ENCODE measurements at places on chromosomes 7 and 10.

DNA sequence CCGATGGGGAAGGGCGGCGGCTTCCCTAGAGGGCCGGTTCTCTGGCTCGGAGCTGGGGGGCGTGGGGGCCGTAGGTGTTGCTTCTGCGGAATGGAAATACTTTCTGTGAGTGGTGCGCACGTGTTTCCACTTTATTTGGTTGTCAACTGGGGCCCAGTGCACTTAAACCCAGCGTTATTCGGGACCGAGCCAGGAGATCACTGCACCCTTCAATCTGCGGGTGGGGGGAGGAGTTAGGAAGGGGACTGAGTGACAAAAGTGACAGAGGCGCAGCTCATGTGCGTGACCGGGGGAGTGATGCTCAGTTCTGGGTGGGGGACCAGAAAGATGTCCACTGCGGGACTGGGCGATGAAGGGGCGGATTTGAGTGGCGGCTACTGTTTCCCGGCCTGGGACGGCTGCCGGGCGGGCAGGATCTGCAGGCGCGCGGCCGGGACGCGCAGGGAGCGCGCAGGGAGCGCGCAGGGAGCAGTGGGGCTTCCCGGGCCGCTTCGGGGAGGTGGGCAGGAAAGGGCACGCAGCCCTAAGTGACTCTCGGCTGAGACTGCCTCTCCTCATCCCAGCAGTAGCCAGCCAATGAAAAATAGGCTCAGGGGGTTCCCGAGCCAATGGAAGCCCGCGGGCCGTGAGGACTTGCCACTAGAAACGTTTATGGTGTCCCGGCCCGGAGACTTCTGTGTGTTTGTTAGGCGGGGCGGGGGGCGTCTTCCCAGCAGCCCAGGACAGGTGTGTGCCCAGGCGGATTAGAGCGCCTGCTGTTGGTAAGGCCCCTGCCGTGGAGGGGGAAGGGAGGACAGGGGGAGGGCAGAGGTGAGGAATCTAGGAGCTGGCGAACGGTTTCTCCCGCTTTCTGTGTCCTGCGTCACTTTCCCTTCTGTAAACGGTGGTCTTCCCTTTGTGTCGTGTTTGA lies 54.3 kb upstream of the KDM7A start:
- no peak for DNase-seq

GRCh38 chr7:137404660-137405317 lies 61.3 kb upstream of the PTN start:
- DNase-seq = no peak

DNA sequence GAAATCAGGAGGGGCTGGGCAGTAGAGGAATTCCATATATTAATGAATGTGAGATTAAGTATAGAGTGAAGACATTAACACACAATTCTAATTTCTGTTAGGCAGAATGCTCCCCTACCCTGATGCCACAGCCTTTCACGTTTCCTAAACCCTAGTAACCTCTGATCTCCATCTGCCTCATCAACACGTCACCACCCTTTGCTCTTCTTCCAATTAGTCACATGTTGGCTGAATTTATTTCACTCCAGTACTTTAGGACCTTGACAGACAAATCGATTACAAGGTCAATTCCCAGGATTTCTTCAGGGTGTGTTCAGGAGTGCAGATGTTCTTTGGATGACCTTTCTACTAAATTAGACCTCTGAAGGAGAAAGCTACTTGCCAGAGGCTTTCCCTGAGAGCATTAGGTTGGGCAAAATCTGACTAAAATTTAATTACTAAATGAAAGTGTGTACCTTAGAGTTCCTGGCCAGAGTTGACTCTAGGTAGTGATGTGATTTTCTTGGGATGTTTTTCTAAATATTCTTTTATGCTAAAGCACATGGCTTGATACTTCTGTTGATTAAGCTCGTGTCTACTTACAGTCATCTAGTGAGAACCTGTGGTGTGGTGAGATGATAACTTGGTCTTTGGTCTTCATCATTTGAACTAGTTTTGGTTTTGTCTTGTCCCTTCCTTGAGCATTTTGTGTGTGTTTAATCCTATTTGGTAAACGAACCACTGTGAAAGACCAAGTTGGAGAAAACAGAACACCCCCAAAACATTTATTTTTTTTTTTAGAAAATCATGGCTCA lies 12.7 kb downstream of the AGR2 start:
- DNase-seq = no peak

- no peak for DNase-seq
These were observed 53.6 kb downstream of the KAT6B start for GRCh38 chr10:74880041-74880440.

DNA sequence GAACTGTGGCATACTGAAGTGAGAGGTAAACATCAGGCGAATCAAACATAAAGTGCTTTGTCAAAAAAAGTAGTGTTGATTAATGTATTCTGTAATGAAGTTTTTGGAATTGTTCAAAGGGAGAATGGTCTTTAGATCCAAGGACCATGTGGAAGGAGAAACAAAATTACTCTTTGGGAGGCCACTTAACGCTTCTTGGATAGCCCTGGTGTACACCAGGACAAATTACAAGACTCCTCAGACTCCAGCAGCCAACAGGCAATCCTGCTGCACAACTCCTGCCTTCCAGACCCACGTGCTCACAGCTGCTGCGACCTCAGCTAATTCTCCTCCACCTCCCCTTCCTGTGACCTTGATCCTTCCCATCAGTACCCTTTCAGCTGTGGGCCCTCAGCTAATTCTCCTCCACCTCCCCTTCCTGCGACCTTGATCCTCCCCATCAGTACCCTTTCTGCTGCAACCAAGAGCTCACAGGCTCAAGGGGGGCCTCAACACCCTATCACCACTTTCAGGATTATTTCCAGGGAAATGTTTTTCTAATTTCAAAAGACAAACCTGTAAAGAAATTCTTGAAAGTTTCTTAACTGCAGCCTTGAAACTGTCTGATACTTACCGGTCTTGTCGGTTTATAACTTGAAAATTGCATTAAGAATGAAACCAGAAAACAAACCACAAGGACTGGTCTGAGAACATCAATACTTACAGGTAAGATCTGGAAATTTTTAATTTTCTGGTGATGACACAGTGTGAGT lies 29.7 kb upstream of the DDC start:
- no peak for DNase-seq

DNA sequence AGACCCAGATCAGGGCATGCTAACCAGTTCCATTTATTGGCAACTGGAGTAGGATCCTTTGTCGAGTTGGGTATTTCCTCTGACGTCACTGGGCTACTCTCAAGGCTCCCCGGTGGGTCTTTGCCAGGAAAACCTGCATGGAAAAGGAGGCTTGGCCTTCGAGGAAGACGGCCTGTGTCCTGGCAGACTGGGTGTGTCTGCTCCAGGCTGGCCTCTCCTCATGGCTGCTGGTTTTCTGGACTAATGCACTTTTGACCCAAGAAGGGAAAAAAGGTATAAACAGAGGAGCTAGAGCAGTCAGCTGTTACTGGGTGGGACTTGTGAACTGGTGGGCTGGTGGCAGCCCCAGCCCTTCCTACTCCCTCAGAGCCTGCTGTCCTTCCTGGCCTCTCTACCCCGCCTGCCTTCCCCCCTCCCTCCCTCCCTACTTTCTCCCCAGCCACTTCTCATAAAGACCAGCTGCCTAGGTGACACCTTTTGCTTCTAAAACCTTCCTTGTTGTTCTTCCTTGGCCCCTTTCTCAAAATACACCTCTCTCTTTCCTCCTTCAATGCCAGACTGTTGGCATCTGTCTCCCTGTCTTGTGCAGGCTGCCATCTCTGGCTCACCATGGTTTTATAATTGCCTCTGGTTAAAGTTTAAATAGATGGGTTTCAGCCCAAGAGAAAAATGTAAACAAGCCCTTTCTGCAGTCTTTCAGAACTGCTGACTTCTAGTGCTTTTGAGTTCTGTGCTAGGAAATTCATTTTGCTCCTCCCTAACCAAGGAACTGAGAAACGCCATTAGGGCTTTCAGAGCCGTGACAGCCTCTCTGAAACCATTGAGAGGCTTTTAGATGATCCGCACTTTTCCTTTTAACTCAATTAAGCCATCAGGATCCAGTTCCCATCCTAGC lies 101.8 kb upstream of the MKLN1 start:
- DNase-seq = no peak

DNA sequence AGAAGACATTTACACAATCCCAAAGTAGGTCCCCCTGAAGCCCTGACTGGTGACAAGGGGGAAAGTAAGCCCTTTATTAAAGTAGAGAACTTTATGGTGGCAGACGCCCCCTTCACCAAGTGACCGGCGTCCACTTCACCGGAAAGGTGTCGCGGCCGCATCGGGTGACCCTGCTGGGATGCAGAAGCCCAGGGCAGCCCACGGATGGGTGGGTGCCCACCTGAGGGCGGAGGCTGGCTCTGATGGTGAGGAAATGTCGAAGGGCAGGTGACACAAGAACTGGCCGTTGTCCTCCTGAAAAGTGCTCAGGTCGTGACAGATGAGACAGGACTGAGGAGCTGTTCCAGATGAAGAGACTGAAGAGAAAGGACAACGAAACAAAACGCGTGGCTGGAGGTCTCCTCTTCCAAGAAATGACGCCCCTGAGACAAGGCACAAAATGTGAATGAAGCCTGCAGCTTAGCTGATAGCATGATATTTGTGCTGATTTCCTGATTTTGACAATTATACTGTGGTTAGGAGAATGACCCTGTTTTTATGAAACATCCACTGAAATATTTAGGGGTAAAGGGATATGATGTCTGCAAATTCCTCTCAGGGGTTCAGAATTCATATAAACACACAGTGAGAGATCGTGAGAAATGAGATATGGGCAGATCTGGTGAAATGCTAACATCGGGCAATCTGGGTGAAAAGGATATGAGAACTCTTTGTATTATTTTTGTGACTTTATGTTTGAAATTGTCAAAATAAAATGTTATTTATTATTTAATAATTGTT lies 123.9 kb downstream of the PRKAG2 start:
- no peak for DNase-seq

- DNase-seq = no peak
These were observed 223.8 kb downstream of the PLXDC2 start for GRCh38 chr10:20040012-20040411.

- no peak for DNase-seq
These were observed 84.0 kb upstream of the PPP1R17 start for GRCh38 chr7:31603046-31603445.

- no peak for DNase-seq
These were observed 93.9 kb downstream of the ATXN7L1 start for GRCh38 chr7:105782391-105783042.

DNA sequence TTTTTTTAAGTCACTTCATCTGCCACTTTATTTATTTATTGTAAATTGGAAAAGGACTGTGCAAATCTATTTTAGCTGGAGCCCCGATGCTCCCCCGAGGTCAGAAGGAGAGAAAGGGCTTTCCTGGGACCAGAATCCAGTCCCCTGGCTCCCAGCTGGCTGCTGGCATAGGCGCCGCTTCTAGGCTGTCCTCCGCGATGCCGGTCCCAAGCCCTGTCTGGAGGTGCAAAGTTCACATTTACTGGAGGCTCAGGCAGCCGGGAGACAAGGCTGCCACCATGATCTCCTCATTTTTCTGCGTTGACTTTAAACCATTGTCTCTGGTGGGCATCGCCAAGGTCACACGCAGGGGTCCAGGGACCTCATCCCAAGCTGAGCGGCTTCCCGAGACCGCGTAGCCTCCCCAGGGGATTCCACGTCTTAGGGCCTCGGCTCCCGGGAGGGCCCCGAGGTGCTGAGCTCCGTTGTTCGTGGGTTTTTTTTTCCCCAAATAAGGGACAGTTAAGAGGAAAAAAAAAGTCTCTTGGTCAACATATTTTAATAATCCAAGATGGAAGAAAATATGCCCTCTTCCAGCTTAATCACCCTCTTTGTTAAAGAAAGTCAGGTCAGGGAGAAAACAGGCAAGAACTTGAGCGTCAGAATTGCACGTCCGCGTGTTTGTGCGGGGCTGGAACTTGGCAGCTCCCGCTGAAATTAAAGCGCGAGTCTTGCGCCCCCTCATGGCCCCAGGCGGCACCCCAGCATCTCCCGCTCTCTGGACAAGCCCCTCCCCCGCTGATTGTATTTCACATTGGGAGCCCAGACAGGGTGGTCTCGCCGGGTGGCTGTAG lies 11.9 kb downstream of the RGR start:
- DNase-seq = no peak

- DNase-seq = no peak
These were observed 138.7 kb downstream of the PTPN20 start for GRCh38 chr10:47049906-47050305.

- DNase-seq = no peak
These were observed 337.8 kb upstream of the TEX47 start for GRCh38 chr7:89133357-89133756.

DNA sequence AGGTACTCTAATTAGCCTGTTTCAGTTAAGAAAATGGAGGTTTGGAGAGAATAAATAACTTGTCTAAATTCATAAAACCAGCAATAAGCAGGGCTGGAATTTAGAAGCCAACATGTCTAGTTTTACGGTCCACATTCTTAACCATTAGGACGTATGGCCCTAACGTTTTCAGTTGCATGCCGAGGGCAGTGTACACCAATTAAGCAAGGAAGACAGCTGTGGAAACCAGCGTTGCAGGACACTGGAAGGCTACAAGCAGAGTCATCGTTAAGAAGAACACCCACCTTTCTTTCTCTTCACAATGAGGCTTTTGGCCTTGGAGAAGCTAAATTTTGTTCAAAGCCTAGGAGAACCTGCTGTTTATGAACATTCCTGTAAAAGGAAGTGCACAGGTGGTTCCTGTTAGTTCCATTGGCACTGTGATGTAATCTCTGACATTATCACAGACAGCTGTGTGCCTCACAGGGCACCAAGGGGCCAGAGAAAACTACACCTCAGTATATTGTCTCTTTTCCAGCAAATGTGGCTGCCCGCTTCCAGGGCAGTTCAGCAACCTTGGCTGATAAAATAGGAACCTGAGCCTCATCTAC lies 21.0 kb downstream of the MPP7 start:
- DNase-seq = no peak

- DNase-seq = no peak
These were observed 134.6 kb downstream of the ARHGAP22 start for GRCh38 chr10:48470115-48470892.

- DNase-seq = no peak
These were observed 63.8 kb downstream of the CCSER2 start for GRCh38 chr10:84392181-84392580.

DNA sequence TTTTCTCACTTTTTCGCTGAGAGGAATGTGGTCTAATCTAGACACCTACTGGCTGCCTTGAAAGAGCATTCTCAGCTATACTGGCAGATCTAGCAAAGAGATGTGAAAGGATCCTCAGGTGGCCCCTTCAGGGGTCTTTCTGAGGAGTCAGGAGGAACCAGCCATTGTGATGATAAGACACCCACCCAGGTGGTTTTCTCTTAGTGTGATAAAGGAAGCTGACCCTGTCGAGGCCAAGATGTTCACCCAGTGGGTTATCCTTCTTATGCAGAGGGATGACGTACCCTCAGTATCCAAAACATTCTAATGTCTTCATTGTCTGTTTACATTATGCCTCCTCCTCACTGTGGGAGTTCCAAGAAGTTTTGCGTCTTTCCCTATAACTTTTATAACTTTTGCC lies 98.3 kb upstream of the LRGUK start:
- no peak for DNase-seq
